ENCODE measurements at places on chromosomes 3 and 15.

DNA sequence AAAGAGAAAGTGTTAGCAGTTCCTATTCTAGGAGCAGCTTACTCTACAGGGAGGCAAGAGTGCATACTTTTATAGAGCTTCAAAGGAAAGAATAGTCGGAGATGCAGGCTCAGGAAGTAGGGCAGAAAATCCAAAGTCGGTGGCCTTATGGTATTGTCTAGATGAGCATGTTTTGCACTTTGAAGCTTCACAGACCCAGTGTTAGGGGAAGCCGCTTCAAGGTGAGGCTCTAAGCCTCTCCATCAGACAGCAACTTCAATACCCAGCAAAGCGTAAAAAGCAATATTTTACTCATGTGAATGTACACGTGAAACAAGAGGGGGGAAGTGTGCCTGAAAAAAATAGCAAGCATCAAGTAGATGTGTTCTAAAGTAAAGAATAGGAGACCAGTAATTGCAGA is 125.6 kb upstream of the RASGRP1 start:
- DNase-seq: no peak

GRCh38 chr3:143294188-143294587 is 174.6 kb downstream of the CHST2 start:
- DNase-seq: no peak

DNA sequence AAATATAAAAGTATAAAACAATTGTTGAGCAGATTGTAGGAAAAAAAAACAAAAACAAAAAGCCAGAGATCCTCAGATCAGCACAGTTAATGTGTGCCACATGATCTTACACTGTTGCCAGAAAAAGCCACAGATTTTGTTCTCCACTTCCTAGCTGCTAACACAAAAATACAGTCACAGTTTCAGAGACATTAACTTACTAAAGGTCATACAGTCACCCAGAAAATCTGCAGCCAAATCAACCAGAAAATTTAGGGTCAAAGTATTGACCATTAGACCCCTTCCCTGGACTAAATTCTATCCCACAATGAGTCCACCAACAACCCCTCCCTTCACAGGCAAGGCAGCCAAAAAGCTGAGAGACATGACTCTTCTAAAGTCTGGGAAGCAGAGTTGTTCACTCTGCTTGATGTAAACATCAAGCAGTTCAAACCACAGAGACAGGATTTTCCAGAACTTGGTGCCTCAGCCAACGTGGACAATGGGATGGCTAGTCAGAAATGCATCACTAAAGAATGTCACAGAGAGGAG is 59.1 kb downstream of the SST start:
- no peak for DNase-seq

DNA sequence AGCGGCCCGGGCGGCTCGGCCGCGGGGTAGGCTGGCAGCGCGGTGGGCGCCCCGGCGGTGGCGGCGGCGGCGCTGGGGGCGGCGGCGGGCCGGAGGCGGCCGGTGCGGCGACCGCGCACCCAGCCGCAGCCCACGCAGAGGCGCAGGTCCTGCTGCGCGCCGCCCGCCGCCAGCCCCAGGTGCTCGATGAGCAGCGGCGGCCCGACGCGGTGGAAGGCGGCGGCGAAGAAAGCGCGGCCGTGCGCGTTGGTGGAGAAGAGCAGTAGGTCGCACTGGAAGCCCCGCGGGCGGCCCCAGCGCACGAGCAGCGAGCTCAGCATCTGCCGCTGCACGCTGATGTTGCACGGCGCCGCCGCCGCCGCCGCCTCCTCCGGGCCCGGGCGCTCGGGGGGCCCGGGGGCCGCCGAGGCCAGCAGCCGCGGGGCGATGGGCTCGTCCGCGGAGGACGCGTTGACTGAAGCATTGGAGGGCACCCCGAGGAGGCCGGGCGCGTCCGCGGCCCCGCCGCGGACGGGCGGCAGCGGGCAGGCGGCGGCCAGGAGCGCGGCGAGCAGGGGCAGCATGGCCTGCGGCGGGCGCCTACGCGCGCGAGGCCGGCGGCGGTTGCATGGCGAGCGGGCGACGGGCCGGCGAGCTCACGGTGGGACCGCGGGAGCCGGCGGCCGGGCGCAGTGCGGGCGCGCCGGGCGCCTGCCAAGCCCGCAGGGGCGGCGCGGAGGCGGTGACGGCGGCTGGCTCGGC is 452 bp downstream of the TMEM158 start:
- DNase-seq: no peak

- no peak for DNase-seq
Observed at GRCh38 chr3:108322352-108322751, 26.0 kb downstream of the HHLA2 start.

- DNase-seq: no peak
Observed at GRCh38 chr3:151135541-151136337, 50.3 kb downstream of the MED12L start.

GRCh38 chr3:9183811-9184460 is 65.5 kb downstream of the SRGAP3 start:
- no peak for DNase-seq

GRCh38 chr3:110381992-110382391 is 689.6 kb upstream of the NECTIN3 start:
- DNase-seq: no peak

- no peak for DNase-seq
Observed at GRCh38 chr3:125214738-125215137, 2.2 kb upstream of the SLC12A8 start.

GRCh38 chr3:36403661-36404060 is 23.4 kb downstream of the STAC start:
- DNase-seq: no peak

DNA sequence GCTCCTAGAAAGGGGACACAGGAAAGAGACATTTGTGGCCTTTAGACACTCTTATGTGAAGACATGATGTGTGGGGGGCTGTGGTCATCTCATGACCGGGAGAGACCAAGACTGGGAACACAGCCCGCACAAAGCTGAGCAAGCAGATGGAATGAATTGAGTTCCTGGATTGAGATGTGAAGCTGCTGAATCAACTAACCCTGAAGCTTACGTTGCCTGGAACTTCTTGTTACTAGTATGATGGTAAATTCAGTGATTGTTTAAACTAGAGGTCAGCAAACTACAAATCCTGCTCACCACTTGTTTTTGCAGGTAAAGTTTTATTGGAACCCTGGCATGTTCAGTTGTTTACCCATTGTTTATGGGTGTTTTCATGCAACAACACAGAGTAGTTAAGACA is 83.4 kb upstream of the BHLHE40 start:
- no peak for DNase-seq

- DNase-seq: no peak
Observed at GRCh38 chr3:111338059-111338698, 203.8 kb upstream of the CD96 start.

GRCh38 chr3:150906461-150906860 is 1.2 kb upstream of the MINDY4B start:
- DNase-seq: no peak

DNA sequence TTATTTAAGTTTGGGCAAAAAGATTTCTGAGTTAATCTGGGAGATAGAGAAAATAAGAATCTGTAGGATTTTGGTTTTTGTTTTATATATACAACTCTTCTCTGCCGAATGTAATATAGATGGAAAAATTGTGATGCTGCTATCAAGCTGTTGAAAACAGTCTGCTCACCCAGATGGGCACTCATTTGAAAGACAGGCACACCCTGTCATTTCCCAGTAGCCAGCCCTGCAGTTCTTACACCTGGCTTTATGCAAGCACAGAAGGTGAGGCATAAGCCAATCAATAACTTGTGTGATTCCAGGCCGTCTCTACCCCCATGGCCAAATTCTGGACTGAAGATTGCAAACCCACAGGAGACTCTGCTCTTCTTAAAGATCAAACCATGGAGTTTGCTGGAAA is 27.1 kb upstream of the PTX3 start:
- no peak for DNase-seq

- DNase-seq: no peak
Observed at GRCh38 chr3:72636969-72637597, 211.2 kb downstream of the SHQ1 start.

DNA sequence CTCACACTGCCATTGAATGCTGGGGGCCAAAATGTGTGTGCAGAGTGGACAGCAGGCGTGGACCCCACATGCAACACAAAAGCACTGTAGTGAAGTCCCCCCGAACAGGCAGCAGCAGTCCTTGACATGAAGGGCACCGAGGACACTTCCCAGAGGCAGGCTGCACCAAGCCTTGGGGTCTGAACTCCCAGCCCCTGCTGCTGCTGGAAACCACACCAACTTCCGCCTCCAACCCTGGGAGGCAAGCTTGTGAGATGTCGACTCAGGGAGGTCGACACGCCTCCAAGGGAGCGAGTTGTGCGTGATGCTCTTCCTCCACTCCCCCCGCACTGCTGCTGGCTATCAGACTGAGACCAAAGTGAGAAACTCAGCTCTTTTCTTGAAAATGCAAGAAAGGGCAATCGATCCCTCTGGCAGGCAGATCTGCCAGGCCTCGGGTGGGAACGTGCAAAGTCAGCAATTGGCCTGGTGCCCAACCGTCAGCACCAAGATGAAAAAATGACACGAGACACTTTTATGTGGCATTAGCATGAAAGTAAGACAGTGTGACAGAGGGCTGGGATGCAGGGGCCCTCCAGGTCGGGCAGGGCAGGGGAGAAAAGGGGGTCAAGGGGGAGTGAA is 43.6 kb downstream of the WHAMM start:
- peak; percentile 60 for DNase-seq

- no peak for DNase-seq
Observed at GRCh38 chr3:149282836-149283235, 50.6 kb downstream of the TM4SF18 start.

GRCh38 chr3:165339753-165340152 is 143.6 kb upstream of the SLITRK3 start:
- no peak for DNase-seq

GRCh38 chr15:99565049-99565298 is 810 bp upstream of the MEF2A start:
- DNase-seq: no peak

Data from type B pancreatic cell (in vitro differentiated cells).